ENCODE measurements at places on chromosomes 3 and 15.

DNA sequence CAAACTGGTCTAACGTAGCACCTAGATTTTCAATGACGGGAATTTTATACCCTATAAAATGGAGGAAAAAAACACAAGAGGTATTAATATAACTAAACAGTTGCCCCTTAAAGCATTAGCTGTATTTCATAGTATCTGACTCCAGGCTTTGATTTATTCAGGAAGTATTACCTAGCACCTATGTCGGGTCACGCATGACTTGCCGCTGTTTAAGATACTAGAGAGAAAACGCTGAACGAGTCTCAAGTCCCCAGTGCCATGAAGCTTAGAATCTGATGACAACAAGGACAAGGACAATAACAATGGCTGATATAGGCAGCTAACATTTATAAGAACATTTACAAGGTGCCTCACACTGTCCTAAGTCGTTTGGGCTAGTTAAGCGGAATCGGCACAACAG lies 1.9 kb downstream of the SNRPA1 start:
- no peak for DNase-seq

DNA sequence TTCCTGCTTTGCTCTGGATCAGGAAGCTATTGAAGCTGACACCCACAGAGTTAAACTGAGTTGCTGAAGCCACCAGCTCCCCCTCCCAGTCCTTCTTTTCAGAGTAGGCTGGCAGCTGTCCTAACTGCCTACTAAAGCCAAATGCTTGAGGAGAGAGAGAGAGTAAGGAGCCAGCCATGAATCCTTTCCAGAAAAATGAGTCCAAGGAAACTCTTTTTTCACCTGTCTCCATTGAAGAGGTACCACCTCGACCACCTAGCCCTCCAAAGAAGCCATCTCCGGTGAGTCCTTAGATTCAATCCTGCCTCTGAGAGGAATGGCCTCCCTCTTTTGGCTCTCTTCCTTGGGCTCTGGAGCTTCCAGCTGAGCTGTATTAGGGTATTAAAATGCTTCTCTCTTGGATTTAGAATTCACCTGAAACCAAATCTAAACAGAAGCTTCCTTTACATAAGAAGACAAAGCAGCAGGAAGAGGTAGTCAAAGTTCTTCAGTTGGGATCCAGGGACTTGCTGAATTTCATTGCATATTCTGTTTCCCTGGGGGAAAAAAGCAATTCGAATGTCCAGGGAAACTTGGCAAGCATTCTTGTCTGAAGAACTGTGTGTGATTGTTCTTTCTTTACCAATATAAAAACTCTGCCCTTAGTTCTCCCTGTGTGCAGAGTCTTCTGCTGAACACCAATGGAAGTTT lies at the start of gene SLC15A2:
Gene SLC15A2, plus strand, starts transcription at position 101 of the 690 bp plus-strand sequence. Its CDS starts 76 bp downstream, at position 177.
- DNase-seq = no peak

- DNase-seq = no peak
Measured at GRCh38 chr3:40262331-40262730, 47.2 kb upstream of the EIF1B start.

DNA sequence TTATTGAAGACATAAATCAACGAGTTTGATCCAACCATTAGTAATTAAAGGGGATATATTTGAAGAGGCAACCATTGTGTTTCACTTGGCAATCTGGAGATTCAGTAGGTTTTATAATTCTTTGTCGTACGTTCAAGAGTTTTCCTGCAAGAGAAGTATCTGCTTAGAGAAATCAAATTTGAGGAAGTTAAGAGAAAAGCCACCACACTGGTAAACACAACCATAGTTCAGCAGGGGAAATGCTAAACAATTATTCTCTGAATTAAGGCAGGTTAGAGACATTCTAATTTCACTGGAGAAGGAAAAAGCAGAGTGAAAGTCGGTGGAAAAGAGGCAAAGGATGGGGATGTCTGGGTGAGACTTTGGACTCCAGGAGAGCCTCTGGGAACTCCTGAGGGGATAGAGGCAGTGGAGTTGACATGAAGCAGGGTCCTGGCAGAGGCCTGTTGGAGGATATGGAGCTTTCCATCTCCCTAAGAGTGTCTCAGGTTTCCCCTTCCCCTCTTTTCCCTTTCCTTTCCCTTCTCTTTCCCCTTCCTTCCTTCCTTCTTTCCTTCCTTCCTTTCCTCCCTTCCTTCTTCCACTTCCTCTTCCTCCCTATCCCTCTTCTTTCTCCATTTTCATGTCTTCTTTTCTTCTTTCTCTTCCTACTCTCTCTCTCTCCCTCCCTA lies 26.5 kb downstream of the SPINK8 start:
- no peak for DNase-seq

DNA sequence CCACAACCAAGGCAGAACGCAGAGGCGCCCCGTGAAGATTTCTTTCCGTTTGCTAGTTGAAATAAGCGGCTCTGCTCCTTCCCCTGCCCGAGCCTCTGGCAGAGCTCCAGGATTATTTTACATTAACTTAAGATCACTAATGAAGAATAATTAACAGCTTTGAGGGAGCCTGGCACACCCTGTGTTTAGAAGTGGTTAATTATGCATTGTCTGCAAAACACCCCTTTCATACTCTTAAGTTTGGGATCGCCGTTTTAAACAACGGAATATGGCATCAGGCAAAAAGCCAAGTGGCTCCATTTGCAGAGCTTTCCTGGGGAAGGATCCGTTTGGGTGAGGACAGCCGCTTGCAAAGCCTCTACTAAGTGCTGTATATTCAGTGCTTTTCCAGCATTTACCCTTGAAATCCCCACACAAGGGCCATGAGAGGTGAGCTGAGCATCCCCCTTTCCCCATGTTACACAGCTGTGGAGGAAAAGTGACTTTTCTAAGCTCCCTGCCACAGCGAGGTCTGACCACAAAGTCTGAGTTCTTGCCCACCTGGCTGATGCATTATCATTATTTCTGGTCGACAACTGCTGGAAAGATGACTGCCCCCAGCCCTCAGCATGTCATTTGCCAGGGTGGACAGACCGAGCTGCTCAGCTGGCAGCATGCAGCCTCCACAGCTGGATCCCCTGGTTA lies 33.9 kb downstream of the IQSEC1 start:
- no peak for DNase-seq

DNA sequence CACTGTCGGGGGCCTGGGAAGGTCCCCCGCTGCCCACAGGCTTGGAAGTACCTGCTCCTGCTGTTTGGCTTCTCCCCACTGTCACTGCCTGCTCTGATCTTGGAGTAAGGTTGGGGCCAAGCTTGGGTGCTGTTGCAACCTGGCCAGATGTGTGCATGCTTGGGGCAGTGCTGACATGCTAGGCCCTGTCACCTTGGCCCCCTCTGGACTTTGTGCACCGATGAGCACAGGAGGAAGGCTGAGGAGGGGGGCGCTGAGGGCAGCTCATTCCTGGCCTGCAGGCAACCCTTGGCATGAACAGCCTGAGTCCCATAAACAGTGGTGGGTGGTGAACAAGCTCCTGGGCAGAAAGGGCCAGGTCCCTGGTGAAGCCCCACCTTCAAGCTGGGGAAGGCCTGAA lies 4.0 kb upstream of the XCR1 start:
- DNase-seq = no peak

DNA sequence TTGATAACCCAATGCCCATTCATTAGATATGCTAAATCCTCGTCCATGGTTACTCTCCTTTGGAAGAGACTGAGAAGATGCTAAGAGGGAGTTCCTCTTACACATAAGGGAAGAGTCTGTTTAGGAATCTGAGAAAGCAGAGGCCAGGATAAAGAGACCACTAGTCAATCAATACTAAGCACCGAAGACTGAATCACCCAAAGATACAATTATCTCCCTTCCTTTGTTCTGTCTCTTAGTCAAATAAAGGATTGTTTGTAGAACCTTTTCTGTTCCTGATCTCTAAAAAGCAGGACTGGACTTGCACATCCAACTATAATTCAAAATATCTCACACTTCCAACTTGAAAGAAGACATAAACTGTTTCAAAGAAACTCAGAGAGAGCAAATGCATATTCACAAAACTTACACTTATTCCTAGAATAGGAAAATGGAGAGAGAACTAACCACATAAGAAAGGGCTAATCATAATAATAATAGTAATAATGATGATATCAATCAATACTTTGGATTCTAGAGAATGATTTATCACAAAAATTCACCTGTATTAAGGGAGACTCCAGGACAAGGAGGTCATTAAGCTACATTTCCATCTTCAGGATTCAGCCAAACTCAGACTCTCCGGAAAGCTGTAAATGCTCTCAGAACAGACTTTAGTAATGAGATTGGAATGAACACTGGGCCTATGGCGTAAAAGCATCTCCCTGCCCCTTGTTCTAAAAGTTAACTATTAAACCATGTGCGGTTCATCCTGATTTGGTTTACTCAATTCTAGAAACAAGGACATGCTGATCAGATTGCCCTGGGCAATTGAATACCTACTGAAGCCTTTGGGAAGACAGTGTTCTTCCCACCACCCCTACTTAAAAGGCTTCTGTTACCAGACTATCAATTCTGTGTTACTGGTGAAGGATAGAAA lies 401.5 kb downstream of the ZBTB20 start:
- DNase-seq = no peak

DNA sequence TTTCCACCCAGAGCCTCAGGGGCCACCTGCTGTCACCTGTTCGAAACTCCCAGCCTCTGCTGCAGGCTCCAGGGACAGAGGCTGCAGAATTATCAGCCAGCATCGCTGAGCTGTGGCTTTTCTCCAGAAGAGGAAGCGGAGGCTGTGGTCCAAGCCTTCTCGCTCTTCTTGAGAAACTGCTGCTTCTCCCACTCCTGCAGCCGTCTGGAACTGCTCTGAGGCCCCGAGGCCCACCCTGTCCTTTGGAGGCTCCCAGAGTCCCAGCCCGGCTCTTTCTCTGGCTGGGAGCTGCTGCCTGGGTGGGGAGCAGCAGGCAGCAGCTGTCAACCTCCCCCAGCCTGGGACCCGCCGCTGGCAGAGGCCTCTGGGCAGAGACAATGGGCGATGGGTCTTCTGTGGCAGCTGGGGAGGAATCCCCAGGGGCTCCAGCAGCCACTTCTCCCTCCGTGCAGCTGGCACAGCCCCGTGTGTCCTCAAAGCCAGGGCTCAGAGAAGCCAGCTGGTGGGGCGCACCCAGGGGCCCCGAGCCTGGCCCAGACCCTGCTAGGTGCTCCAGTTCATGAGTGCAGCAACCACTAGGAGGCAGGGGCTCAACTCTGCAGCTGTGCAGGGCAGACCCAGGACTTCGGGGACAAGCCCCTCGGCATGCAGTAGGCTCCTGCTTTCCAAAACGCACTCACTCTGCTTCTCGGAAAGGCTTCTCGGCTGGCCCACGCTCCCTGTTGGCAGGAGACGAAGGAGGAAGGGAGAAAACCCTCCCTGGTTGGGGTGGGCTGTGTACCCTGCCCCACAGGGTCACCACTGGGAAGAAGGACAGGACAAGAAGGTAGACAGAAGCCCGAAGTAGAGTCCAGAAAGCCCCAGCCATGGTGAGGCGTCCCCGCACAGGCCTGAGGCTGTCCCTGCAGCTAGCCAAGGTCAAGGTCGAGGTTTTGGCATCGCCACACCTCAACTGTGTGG lies 49.9 kb upstream of the FURIN start:
- DNase-seq = peak; percentile 63

DNA sequence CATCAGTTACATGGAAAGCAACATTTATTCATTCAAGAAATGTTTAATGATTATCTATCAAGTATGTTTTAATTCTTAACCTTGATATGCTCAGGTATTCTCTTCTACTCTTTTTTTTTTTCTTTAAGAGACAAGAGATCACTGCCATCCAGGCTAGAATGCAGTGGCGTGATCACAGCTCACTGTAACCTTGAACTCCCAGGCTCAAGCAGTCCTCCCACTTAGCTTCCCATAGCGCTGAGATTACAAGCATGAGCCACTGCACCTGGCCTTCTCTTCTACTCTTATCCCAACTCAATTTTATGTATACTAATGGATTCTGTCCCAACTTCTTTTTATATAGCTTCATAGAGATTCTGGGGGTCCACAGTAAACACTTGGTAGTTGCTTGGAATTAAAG lies 50.9 kb downstream of the SETD2 start:
- no peak for DNase-seq

- no peak for DNase-seq
Measured at GRCh38 chr3:128967748-128968355, 26.0 kb downstream of the CFAP92 start.

- DNase-seq = peak; percentile 92
Measured at GRCh38 chr3:46895204-46895660, 17.7 kb downstream of the PTH1R start.

- DNase-seq = no peak
Measured at GRCh38 chr3:149330609-149331331, 2.7 kb downstream of the TM4SF18 start.

- DNase-seq = peak; percentile 78
Measured at GRCh38 chr15:63599401-63600000, 2.3 kb downstream of the FBXL22 start.

DNA sequence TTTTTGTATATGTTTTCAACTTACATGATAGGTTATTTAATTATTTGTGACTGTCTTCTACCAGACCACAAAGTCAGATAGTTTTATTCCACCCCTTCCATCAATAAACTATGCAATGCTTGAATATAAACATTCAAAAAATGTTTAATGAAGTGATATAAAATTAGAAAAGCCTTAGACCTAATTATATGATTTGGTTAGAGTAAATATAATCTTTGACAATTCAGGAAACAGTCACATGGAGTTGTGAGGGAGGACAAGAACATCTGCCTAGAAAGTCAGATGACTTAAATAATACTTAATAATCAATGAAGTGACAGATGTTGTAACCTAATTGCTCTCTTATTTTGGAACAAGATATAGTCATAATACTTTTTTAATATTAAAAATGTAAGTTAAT lies 710.3 kb downstream of the ZBBX start:
- DNase-seq = no peak

DNA sequence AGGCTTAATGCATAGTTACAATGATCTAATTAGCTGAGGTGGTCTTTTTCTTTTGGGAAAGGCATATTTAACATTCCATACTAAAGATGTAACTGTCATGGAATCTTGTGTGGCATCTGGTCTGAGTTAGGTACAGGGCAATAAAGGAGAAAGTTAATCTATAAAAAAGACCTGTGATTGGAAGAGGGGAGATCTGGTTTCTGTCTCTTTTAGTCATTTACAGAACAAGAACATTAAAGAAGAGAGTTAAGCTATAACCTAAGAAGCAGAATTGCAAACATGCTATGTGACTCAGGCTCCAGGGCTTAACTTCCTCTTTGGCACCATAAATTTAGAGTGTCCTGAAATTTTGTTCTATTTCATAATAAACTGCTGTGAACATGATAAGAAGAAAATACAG lies 47.2 kb upstream of the MME start:
- no peak for DNase-seq

DNA sequence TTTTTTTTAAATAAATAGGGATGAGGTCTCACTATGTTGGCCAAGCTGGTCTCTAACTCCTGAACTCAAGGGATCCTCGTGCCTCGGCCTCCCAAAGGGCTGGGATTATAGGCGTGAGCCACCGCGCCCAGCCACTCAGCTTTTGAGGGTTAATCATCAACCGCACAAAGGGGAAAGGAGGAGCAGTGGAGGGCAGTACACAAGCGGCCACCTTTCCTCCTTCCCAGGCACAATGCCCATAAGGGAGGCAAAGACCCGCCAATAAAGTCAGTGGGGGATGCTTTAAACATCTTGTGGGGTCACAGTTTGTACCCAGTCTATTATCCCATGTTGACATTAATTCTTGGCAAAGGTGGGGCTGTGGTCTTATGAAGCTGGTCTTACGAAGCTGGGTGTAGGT lies 32.4 kb downstream of the EHD4 start:
- no peak for DNase-seq

GRCh38 chr15:53288542-53288941 lies 470.9 kb downstream of the WDR72 start:
- no peak for DNase-seq

All from activated CD8-positive, alpha-beta memory T cell treated with anti-CD3 and anti-CD28 coated beads for 24 hours (primary cell).